Right kidney (tissue), 9 donors: ENCODE measurements at places on chromosomes 11 and 22.

DNA sequence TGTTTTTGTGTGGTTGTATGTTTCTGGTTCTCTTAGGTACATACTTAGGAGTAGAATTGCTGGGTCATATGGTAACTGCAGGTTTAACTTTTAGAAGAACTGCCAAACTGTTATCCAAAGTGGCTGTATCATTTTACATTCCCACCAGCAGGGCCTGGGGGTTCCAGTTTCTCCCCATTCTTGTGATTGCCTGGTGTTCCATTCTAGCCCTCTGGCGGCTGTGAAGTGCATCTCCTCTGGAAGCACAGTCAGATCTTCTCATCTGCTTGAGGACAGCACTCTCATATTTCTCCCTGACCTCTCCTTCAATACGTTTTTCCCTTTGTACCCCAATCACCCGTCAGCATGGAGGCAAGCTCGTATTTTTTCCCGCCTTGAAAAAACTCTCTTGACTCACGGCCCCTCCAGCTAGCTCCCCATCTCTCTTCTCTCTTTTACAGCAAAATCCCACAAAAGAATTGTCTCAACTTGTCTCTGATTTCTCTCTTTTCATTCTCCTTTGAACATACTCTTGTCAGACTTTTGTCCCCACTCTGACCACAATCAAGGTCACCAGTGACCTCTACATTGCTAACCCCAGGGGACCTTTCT, 56.8 kb upstream of the THY1 start:
- DNase-seq = no peak

DNA sequence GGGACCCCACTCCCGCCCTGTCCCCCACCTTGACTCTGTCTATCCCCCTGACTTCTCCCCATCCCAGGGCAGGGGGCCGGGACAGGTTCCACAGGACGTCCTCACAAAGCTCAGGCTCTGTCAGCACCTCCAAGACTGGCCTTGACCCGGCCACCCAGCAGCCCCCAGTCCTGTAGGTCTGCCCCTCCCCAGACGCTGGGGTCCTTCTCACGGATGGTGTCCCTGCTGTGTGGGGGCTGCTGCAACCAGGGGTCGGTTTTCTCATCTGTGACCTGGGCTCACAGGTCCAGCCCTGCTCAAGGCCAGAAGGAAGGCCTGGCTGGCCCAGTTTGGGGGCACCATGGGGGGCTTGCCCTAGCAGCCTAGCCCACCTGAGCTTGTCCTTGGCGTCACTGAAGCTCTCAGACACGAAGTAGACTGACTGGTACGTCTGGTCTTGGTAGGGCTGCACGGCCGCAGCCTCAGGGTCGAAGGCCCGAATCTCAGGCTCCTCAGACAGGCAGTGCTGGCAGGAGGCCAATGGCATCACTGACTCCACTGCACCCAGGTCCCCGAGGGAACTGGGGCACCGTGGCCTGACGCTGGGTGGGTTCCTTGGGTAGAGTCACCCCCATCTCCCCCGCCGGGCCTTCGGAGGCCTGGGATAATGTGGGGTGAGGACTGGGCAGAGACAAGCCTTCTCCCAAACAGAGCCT, 4.0 kb upstream of the INS start:
- no peak for DNase-seq

GRCh38 chr11:77144857-77145428, 16.9 kb downstream of the MYO7A start:
- no peak for DNase-seq

DNA sequence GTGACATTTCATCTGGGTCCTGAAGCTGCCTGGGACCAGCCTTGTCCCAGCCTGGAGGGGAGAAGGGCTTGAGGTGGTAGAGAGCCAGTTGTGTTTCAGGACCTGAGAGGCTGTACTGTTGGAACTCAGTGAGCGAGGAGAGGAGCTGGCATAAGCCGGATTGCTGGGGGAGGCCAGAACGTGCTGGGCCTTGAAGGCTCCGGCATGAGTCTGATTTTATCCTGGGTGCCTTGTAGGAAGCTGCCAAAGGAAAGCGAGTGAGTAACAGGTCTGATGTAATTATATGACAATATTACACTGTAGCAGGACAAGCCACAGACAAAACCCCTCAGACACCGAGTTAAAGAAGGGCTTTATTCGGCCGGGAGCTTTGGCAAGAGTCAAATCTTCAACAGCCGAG, 17.2 kb downstream of the AP2A2 start:
- no peak for DNase-seq

- DNase-seq = no peak
Observed at GRCh38 chr11:61526956-61527731, 18.6 kb downstream of the LRRC10B start.

- DNase-seq = no peak
Observed at GRCh38 chr11:132784441-132784840, 747.9 kb downstream of the OPCML start.

DNA sequence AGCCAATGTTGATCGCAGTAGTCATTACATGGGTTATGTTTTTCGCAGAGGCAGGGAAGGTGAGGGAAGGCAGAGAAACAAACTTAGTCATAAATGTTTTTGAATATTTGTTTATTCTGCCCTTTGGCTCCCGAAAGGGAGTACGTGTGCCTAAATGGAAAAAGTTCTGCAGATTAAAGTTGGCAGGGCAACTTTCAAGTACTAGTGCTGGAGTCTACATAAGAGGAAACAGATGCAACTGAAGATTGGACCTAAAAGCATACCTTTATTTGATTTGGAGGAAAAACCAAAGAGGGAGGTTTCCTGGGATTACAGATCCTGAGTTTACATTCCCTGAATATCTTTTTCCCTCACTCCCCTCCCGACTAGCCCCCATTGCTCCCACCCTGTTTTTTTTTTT, 5.7 kb downstream of the HSD17B12 start:
- DNase-seq = no peak

DNA sequence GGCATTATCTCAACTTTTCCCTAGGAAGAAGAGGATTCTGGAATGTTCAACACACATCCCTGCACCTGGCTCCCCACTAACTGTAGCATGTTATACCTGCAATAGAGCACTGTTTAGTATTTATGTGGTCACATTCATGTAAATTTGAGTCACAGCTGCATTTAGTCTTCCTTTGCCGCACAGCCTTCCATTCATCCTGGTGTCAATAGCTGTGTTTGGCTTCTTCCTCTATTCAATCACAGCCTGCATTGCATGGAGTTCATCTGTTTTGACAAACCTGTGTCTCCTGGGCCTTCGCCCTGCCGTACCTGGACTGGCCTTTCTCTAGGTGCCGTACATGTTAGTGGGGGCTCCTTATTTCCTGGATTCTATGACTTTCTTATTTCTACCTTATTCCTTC, 4.1 kb upstream of the C22orf39 start:
- DNase-seq = no peak

DNA sequence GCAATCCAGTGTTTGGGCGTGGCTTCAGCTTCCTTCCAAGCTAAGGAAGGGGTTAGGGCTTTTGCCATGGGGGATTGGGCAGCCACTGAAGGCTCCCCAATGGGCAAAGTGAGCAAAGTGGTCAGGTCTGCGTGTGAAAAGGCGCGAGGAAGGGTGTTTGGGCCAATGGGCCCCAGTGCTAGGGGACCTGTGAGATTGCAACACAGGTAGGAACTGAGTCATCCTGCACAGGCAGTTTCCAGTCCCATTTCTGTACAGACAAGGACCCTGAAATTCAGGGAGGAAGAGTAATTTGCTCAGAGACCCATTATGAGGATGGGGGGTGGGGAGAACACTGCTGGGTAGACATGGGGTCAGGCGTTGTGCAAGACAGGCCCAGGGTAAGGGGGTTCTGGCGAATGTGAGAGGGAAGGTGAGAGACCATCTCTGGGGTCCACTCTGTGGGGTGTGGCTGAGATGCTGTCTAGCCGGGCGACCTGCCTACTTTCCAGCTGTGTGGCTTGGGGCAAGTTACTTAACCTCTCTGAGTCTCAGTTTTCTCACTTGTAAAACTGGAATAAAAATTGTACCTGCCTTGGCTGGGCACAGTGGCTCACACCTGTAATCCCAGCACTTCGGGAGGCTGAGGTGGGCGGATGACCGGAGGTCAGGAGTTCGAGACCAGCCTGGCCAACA, 7.3 kb downstream of the CCDC88B start:
- DNase-seq = no peak

DNA sequence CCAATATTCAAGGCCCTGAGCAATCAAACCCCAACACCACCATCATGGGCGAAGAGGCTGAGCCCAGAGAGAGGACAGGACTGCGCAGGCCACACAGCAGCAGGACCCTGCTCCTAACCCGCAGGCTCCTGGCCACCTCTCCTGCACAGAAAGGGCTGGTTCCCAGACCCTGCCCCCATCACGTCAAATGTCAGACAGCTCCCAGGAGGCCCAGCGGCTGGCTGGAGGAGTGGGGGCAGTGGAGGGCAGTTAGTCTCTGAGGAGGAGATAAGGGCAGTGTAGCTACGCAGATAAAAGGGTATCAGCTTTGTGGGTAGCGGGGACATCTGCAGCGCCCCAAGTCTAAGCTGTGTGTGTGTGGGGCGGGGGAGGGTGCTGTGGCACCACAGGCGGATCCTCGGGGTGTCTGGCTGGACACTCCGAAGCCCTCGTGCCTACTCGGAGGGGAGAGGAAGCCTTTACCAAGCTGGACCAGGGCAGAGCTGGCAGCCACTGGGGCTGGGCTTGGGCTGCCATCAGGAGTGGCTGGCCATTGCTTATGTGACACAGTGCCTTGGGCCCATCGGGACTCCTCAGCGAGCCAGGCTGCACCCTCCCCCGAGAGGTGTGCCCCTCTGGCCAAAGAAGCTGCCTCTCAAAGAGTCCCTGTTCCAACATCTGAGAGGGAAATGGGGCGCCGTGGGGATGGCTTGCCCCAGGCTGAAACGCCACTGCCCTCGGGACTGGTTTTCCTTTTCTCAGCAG, 21.5 kb downstream of the FADS3 start:
- DNase-seq = no peak

DNA sequence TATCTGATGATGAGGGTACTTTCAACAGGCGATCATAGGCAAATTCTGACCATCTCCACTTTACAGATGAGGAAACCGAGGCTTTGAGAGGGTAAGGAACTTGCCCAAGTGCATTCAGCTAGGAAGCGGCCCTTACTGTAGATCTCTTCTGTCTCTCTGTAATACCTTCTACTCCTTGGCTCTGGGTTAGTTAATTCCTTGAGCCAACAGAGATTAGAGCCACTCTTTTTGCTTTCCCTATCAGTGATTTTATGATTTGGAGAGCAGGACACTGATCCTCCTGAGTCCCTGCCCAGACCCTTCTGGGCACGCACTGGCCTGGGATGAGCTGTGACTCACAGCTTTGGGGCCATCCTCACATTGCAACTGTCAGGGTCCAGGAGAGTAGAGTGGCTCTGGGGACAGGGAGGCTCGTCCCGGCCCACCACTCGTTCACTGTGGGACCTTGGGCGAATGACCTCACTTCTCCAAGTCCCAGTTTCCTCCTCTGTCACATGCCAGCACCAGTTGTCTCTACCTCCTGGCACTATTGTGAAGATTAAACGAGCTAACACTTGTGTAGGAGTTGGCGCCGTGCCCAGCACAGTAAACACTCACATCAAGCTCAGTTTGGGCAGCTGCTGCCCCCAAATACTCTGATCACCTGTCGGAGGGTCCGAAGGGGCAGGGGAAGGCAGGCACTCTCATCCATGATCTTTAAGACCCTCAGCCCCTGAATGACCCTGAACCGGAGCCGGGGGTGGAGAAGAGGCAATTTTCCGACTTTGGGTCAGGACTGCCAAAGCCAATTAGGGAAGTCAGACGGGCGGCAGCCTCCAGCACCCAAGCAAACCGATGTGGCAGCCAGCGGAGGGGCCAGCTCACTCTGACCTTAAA, 235.0 kb downstream of the MIAT start:
- DNase-seq = no peak

DNA sequence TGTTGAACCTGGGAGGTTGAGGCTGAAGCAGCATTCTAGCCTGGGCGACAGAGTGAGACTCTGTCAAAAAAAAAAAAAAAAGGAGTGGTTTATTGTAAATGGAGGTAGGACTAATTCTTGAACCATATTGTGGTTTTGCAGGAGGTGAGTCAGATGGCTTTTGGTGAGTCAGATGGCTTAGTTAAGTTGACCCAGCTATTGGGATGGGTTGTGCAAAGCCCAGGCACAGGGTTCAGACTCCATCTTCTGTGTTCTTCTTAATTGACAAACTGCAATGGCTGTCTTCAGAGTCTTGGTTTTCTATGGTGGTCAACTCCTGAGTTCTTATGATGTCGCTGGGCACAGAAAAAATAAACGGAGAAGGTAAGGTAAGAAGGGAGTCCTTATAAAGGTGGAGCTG, 182.7 kb downstream of the ADAMTS15 start:
- DNase-seq = no peak

GRCh38 chr11:127454856-127455255, 454.3 kb upstream of the KIRREL3 start:
- peak; percentile 20 for DNase-seq

GRCh38 chr22:29873943-29874342, 9.0 kb upstream of the MTMR3 start:
- no peak for DNase-seq

GRCh38 chr11:14554959-14555358, 34.8 kb upstream of the PSMA1 start:
- no peak for DNase-seq

DNA sequence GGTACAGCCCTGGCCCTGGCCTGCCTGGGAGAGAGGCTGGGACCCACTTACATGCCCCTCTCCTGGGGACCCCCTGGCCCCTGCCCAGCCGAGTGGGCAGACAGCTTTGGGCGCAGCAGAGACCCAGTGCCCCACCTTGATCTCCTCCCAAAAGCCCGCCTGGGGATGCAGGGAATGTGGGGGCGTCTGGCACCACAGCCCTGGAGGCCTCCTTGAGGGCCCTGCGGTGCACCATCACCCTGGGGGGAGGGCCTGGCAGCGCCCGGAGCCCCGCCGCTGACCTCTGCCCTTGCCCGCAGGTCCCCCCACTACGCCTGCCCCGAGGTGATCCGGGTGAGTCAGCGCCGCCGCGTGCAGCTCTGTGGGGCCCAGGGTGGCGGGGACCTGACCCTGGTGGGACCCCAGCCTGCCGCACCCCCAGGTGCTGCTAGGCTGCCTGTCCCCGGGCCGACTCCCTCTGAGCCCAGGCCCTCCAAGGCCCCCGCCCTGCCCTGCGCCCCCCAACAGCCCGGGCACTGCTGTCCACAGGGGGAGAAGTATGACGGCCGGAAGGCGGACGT, 43.7 kb downstream of the MOB2 start:
- DNase-seq = no peak

- no peak for DNase-seq
Observed at GRCh38 chr11:72786305-72787215, 7.3 kb downstream of the STARD10 start.

- DNase-seq = no peak
Observed at GRCh38 chr11:102322560-102322959, 5.3 kb downstream of the BIRC3 start.

DNA sequence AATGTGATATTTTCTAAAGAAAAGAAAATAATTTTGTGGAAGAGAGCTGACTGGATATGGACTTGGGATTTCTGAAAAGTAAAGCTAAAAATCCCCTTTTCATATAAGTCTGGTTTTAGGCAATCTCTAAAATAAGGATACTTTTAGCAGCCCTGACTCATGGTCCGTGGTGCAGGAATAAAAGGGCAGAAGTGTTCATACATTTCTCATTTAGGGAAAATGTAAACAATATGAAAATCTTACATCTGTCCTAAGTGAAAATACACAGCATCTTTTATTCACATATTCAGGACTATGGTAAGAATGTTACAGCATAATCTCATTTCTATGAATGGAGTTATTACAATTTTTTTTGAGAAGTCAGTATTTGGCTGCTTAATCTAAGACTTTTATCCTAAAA, 735 bp upstream of the ETS1 start:
- DNase-seq = no peak
